ENCODE measurements at places on chromosomes 1 and 21.

DNA sequence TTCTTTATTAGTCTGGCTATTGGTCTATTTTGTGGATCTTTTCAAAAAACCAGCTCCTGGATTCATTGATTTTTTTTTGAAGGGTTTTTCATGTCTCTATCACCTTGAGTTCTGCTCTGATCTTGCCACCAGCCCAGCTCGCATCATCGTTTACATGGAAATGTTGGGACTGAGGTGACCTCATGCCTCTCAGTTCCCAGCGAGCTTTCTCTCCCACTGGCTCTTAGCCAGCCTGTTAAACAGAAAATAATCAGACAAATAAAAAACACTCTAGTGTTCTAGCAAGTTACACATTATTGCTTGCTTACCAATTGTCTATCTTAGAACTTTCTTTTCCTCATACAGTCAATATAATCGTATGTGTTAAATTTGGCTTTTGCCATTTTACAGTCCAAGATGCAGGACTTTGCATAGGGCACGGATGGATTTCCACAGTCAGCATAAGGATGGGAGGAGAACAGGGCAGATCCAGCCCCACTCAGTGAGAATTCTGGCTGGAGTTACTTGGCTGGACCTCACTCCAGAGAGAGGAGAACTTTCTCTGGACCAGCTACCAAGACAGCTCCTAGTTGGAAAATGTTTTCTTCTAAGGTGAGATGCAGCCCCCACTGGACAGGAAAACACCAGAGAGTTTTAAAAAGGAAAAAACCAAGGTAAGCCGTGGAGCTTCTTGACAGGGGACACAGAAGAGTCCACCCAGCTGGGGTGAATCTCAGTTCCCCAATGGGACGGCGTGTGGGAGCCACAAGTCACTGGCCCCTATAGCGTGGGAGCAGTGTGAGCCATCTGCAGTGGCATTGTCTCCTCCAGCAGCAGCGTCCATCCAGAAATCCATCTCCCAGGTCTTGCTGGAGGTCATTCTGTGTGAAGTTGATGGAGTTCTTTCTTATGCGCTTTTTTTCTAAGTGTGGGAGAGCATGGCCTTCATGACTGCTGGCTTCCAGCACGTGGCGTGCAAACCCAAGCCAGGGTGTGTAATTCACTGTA is 17.6 kb downstream of the PGBD2 start:
- peak; percentile 4 for DNase-seq

DNA sequence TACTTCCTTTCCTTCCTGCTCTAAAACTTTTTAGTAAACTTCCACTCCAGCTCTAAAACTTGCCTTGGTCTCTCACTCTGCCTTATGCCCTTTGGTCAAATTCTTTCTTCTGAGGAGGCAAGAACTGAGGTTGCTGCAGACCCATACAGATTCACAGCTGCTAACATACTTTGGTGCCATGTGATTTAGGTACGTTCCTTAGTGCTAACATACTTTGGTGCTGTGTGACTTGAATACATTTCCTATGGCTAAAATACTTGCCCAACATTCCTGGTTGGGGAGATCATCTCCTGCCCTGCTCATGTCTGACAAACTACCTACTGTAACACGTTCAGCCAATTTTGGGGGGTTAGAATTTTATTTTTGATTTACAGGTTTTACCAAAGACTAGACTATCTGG is 6.8 kb upstream of the ZBTB40 start:
- no peak for DNase-seq

GRCh38 chr1:187313115-187313514 is 484.4 kb downstream of the PLA2G4A start:
- no peak for DNase-seq

DNA sequence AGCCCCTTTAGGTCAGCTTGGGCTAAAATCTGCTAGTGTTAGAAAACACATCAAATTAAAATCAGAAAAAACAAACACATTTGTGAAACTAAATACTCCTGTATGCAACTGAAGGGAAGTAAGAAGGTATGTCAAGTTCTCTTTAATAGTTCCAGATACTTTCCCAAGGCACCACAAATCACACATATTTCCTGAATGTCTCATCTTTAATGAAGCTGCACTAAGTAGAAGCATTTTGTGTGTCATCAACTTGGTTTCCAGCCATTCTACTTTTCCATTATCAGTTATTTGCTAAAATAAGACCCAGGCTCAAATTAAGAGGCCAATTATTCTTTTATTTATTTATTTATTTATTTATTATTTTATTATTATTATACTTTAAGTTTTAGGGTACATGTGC is 34.7 kb downstream of the CRB1 start:
- DNase-seq = no peak

- no peak for DNase-seq
These were observed 24.5 kb upstream of the RGS1 start for GRCh38 chr1:192550922-192551534.

GRCh38 chr1:4395158-4395557 is 259.3 kb upstream of the AJAP1 start:
- no peak for DNase-seq

- no peak for DNase-seq
These were observed 32.0 kb downstream of the RIMS3 start for GRCh38 chr1:40633523-40633922.

- DNase-seq = no peak
These were observed 15.8 kb downstream of the PLPP3 start for GRCh38 chr1:56563568-56563967.

- DNase-seq = no peak
These were observed 37.4 kb downstream of the ACOT11 start for GRCh38 chr1:54585181-54586066.

DNA sequence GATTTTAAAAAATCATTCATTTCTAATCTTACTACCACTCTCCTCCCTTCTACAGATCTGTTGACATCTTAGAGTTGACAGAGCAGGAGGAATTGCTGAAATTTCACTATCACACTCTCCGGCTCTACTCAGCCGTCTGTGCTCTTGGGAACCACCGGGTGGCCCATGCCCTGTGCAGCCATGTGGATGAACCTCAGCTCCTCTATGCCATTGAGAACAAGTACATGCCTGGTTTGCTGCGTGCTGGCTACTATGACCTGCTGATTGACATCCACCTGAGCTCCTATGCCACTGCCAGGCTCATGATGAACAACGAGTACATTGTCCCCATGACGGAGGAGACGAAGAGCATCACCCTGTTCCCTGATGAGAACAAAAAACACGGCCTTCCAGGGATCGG is 276.7 kb downstream of the ZP4 start:
- peak; percentile 12 for DNase-seq
